ENCODE measurements at places on chromosomes 6 and 20. TPM values are rescaled to one million over a fixed set of nuclear protein-coding genes. Genes with fewer than 3 reads are reported as not detected.

Gene SLC22A1
- total RNA-seq, result 1.2 TPM

DNA sequence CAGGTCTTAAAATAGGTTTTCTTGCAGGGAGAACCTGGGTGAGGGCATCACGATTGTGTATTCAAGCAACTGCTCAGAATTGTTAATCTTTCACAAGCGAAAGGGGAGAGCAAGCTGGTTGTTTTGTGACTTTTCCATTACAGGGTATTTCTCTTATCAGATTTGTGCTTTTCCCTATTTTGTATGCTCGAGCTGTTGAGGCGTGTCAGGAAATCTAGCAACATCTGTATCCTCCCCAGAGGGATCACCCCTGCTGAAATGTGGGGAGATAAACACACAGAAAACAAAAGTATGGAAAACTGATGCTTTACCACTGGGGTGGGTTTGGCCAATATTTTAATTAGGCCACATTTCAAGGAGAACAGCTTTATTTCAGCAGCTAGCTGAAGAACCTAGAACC is 187.0 kb downstream of the DTNBP1 start:
- DNase-seq, result no peak

Gene RIMS1
- total RNA-seq, result not detected

DNA sequence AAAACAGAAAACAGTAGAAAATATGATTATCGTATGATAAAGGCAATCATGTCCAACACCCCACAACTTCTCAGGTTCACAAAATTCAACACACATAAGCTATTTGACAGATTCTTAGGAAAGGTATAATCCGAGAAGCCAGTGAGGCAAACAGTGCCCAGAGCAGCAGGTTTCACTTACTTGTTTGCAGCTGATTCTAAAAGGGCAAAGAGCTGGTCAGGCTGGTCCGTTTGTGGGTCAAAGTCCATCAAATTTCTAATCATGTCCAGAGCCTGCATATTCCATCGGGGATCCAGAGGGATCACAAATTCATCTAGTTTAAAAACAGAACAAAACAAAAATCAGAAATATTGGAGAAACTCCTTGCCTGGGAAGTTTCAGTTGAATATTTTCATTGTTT is 69.8 kb upstream of the LYRM2 start:
- no peak for DNase-seq

- DNase-seq, result no peak
These were observed 31.3 kb downstream of the KLHL31 start for GRCh38 chr6:53634184-53634631.

DNA sequence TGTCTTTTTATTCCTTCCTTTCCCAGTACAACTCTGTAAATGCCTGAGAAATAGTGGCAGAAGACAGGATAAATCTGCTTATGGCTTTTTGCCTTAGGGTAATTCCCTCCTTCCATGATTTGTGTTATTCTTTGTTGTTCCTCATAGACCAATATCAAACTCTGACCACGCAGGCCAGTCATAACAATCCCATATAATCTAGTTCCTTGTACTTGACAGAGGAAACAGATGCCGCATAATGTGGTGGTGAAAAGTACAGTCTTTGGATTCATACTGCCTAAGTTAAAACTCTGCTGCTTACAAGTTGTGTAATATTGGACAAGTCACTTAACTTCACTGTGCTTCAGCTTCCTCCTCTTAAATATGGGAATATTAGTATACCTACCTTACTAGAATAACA is 8.2 kb upstream of the BAG2 start:
- DNase-seq, result no peak

- DNase-seq, result no peak
These were observed 1.3 kb upstream of the TAF4 start for GRCh38 chr20:62066983-62067433.

DNA sequence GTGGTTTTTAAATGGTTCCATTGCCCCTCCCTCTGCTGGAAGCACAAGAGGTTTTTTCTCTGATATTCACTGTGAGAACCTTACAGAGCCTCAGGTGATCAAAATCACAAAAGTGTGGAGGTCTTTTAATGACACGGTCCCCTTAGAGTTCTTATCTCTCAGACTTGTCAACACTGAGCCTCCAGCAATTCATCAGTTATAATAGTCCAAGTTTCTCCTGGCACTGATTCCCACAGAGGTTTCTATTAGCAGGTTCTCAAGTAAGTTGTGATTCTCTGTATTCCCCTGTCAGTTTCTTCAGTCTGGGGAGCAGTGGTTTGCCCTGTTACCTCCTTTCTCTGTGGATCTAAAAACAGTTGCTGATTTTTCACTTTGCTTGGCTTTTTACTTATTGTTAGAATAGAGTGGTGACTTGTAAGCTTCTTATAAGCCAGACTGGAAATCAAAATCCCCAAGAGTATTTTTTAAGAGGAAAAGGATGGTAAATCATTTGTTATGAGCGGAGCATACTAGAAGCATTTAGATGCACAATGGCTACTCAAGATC is 157.4 kb upstream of the BMP5 start:
- no peak for DNase-seq

Gene SLC22A23
- total RNA-seq, result 1.2 TPM

DNA sequence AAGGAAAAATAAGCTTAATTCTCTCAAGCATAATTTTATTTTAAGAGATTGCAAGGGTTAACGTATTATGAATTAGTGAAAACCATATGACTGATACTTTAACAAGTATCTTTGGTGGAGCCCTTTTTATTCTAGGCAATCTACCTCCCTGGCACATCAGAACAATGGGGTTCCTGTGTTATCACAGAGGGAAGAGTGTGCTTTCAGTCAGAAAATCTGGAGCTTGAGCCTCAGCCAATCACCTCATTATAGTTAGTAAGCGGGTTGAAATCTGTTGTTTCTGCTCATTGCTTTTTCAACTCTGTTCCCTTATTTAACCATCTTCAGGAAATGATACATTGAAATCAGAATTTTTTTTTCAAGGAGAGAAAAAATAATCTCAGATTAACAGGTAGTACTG is 391 bp downstream of the ADGRF1 start:
- no peak for DNase-seq

Gene VWA7
- total RNA-seq, result 5.2 TPM

GRCh38 chr6:24425091-24425490 is 22.4 kb downstream of the MRS2 start:
- no peak for DNase-seq

Gene SOX4
- total RNA-seq, result 0.78 TPM
